ENCODE measurements at places on chromosomes 12 and 14.
A peak's percentile ranks its signal among the peaks of the same experiment; 100 is the strongest.

GRCh38 chr14:85564841-85565527 is 35.0 kb downstream of the FLRT2 start:
- no peak for DNase-seq

DNA sequence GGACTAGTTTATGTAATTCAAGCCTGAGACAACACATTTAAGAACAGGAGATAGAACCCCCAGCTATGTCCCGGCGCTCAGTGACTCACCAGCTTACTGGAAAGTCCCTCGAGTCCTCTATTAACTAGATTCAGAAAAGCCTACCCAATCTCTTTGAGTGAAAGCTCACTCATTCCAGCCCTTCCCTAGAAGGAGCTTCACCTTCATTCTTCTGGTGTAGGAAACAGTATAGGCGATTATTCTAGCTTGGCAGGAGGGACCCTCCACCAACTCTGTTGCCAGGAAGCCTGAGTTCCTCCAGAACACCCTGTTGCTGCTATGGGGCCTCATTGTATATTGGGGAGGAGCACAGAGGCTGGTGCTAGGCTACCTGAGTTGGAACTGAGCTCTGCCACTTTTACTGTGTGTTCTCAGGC is 57.2 kb upstream of the AEBP2 start:
- DNase-seq = no peak

DNA sequence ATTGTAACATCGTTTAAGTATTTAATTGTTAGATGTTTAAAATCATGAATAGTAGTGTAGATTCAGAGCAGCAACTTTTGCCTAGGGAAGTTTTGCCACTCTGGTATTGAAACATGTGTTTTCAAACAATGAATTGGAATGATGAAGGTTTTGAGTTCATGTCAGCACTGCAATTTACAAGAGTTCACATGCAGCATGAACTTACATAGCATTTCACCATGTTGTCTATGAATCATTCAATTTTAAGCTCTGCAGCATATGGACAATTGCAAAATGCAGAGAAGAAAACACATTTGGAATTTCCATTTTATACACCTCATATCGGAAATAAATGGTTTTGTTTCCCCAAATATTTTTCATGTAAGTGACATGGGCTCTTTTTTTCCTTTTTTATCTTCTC is 170.7 kb upstream of the CDKN3 start:
- no peak for DNase-seq

GRCh38 chr12:3216097-3216496 is 138.9 kb downstream of the TSPAN9 start:
- DNase-seq = no peak

DNA sequence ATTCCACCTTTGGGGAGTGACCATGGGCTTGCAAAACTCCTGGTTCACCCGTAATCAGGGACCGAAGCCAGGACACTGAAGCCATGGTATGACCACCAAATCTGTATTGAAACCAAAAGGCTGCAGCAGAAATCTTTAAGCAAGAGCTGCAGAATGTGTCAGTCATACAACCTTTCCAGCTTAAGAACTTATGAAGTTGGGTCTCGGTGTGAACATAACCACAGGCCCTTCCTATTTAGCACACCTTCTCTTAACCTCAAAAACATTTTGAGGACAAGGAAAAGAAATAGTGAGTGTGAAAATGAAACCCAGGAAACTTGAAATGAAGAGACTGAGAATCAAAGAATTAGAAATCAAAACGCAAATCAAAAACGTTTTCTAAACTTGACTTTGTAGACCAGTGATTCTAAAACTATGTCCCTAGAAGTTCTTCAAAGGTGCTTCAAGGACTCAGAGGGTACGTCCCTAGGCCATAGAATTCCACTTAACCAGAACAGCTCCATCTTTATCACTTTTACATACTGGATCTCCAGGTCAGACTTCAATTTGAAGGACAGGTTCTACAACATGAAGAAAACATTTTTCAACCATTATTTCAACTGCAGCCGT is 231.6 kb upstream of the GRIP1 start:
- no peak for DNase-seq

DNA sequence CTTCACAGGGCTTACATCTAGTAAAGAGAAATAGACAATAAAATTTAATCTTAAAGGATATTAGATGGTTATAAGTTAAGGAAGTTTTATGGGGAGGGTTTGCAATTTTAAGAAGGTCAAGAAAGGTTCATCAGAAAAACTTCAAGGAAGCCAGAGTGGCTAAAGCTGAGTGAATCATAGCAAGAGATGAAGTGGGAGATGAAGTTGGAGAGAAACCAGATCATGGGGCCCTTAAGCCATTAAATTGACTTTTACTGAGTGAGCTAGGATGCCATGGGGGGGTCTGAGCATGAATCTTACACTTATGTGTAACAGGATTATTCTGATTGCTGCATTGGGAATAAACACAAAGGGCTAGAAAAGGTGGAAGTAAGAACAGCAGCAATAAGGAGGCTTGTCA is 189.2 kb downstream of the LRIG3 start:
- DNase-seq = no peak

- no peak for DNase-seq
These were observed 101.2 kb downstream of the AKAP6 start for GRCh38 chr14:32430326-32430725.

DNA sequence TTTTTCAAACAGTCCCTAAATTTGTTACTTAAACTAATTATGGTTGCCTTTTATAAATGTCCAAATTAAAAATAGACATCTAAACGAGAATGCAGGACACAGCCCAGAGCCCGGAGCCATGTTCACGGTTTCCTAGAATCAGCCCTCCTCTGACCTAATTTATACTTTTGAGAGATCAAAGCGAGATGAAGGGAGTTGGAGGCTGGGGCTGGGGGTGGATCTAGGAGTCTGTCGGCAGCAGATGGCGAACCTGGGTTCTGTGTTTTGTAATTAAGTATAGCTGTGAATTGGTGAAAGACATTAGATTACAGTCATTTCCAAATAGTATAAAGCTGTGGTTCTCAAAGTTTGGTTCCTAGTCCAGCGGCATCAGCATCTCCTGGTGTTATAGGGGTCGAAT is 210.1 kb downstream of the SLC41A2 start:
- DNase-seq = no peak

GRCh38 chr14:55094292-55095157 is 34.5 kb upstream of the LGALS3 start:
- no peak for DNase-seq

DNA sequence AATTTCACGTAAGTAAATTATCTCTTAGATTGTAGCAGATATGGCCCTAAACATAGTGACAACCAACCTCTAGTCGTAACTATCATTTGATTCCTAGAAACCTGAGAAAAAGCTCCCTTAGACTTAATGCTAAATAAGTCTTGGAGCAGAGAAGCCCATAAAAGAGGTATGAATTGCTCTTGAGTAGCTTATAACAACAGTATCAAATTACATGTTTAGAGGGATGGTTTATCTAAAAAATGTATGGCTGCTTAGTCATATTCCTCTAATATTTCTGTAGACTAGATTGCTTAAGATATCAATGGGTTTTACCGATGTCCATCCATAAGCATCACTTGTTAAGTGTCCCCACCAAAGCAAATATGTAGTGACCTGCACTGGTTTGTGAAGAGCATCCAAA is 259.7 kb downstream of the NELL2 start:
- peak; percentile 23 for DNase-seq

GRCh38 chr12:14157088-14157747 is 175.8 kb upstream of the GRIN2B start:
- no peak for DNase-seq

- no peak for DNase-seq
These were observed 23.3 kb upstream of the CCER1 start for GRCh38 chr12:90978117-90978770.

DNA sequence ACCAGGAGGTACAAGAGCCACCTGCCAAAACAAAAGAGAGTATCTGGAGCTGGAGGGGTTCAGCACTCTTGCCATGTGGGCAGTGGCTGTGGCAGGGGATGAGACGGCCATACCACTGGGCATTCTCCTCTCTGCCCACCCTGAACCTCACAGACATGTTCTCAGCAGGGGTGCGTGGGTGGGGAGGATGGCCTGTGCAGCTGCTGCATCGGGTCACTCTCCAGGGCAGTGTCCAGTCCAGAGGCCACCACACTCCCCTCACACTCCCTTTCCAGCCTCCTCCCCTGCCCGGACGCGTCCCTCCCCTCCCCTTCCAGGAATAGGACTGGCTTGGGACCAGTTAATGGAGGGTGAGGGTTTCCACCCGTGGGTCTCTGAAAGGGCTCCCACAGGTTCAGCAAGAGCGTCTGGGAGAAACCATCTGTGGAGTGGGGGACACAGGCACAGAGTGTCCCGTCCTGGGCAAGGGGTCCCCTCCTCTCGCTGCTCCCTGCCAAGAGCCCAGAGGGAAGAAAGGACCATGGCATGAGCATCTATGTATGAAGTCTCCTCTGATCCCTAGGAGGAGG is 501 bp downstream of the C1R start:
- no peak for DNase-seq

DNA sequence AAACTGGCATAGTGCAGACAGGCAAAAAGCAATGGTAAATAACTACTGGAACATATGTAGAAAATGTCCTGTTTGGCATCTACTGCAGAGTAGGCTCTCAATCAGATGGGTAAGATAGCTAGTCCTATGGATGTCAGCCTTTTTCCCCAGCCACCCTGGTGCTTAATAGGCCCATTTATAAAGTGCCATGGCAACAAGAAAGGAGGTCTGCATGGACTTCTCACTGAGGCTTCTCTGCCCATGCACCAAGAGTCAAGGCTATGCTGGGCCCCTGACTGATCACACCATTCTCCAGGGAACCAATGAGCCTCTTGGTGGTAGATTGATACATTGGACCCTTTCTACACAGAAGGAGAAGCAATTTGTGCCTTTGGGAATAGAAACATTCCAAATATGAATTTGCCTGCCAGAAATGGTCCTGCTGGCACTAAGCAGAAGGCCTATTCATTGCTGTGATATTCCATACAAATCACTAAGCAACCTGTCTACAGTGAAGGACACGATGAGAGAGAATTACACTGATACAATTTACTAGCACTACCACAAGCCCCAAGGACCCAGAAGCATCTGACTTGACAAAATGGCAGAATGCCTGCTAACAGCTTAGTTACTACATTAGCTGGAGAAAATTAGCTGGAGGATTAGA is 43.8 kb downstream of the RESF1 start:
- DNase-seq = no peak

GRCh38 chr12:42507565-42507964 is 82.0 kb downstream of the PRICKLE1 start:
- no peak for DNase-seq

DNA sequence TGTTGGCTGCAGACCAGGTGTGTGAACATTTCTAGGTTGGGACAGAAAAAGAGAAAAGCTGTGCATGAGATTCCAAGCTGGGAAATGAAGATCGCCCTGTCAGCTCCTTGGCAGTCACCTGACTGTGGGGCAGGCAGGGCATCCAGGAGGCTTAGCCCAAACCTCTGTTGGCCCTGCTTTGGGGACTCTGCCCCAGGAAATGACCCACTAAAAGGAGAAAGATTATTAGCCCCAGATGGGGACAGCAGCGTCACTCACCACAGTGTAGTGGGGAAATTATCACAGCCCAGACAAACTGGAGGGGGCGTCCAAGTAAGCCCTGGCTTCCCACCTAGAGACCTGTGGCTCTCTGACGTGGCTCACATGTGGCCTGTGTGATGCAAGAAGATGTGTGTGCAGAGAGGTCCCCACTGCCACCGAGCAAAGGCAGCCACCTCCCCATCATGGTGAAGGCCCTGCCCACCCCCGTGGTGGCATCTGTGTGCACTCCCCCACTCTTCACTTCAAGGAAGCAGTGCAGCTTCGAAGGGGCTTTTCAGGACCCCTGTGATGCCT is 39.1 kb downstream of the DIO3 start:
- no peak for DNase-seq

- DNase-seq = no peak
These were observed 9.0 kb upstream of the CPNE6 start for GRCh38 chr14:24062216-24062980.

DNA sequence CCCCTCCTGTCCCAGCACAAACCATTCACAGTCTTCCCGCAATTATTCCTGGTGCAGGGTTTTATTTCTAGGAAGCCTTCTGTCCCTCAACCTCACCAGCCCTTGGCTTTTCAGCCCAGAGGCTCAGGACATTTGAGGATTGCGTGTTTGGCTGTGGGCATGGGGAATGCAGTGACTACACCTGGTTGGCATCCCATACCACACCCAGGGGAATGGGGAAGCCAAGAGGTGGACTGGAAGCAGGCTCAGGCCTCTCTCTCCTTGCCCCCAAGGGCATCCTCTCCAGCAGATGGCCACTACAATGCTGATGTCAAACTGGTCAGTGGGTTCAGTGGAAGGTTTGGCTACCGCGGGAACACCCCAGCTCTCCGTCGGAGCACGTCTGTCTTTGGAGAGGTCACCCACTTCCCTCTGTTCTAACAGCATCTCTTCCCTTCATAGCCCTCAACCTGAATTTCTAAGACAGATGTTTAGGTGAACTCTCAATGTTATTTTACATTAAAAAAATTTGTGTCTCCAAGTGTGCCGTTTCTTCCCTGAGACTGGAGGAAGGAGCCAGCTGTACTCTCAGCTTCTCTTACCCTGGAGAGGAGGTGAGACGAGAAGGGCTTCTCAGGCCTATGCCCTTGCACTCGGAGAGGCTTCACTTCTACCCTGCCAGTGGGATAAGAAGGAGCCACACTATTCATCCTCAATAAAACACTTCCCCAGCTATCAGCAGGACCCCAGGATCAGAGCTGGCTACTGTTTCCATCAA is 35.5 kb downstream of the DCAF4 start:
- no peak for DNase-seq

DNA sequence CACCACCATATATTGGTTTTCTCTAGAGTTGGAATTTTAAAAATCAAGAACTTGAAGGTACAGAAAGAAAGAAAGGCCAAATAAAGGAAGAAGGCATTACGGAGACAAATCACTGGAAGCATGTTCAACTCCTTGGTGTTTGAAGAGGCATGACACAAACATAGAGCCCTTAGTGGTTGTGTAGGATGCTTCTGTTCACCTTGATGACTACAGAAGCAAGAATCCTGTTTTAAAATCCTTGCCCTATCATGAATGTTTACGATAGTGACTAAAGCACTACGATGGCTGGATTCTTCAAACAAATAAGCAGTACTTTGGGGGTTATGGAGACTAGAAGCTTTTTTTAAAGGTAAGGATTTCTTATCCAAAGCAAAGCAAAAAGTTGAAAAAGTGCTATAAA is 10.3 kb upstream of the ISM2 start:
- no peak for DNase-seq

- DNase-seq = peak; percentile 61
These were observed 21.1 kb downstream of the FKBP3 start for GRCh38 chr14:45112896-45113781.

- DNase-seq = no peak
These were observed 364.5 kb downstream of the PDZRN4 start for GRCh38 chr12:41552588-41552987.
